ENCODE measurements at places on chromosomes 16 and 17. TPM values are rescaled to one million over a fixed set of nuclear protein-coding genes. Genes with fewer than 3 reads are reported as not detected.

Gene MYH3
- total RNA-seq = 4.9 TPM

DNA sequence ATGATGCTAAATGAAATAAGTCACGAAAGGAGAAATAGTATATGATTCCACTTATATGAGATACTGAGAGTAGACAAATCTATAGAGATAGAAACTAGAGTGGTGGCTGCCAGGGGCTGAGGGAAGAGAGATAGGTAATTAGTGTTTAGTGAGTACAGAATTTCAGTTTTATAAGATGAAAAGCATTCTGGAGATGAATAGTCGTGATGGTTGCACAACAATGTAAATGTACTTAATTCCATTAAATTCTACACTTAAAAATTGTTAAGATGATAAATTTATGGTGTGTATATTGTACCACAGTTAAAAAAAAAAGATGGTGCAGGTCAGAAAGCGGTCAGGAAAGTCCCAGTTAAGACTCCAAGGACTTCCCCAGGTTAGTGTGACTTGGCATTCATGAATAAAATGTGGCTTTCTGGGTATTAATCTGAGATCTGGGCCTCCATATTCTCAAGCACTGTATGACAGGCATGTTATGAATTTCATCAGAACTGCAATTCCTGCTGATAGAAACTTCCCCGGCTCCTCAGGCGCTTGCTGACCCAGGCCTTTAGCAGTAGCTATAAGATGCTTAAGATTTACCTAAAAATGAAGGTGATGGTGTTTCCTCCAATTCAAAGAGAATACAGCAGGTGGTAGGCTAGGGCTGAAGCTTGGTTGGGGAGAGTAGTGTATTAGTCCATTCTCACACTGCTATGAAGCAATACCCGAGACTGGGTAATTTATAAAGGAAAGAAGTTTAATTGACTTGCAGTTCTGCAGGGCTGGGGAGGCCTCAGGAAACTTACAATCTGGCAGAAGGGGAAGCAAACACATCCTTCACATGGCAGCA is 115.3 kb upstream of the SOX9 start:
- H3K4me1 ChIP-seq = no peaks in the 10 kb centered on the region
- no peak overlapping the region for H3K4me3 ChIP-seq
- no peak for DNase-seq
- H3K27me3 ChIP-seq = no peaks in the 10 kb centered on the region
- H3K27ac ChIP-seq = no peak overlapping the region

GRCh38 chr17:49216953-49217650 is 6.6 kb downstream of the ABI3 start:
- no peak overlapping the region for H3K4me3 ChIP-seq
- no peaks in the 10 kb centered on the region for H3K27me3 ChIP-seq

Gene NOD2
- total RNA-seq = 43.5 TPM

Gene GPRC5C
- total RNA-seq = 27.5 TPM

Gene ZFPM1
- 1.7 TPM for total RNA-seq

DNA sequence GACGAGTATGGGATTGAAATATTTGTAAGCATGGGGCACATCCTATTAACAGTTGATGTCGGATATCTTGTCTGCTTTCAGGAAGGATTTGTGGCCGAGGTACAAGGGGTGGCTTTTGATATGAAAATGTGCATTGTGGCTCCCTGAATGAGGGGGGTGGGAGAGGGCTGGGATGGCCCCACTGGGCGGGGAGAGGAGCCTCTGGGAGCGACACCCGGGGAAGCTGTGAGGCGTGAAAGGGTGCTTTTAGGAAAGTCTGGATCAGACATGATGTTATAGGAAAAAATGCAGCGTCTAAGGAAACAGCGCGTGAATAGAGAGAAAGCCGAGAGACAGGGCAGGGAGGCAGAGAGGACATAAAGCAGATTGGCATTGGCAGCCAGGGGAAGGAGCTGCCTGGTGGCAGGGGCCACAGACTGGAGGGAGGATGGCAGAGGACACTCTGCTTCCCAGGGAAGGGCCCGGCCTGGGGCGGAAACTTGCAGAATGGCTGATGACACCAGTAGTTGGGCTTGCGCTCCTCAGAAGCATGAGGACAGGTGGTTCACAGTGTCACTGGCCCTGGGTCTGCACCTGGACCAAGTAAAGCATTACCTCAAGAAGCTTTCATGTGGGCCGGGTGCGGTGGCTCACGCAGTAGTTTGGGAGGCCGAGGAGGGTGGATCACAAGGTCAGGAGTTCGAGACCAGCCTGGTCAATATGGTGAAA is 95.7 kb downstream of the NTN1 start:
- no peak overlapping the region for H3K27ac ChIP-seq
- no peaks in the 10 kb centered on the region for H3K36me3 ChIP-seq
- no peaks in the 10 kb centered on the region for H3K27me3 ChIP-seq
- no peak for DNase-seq
- H3K4me1 ChIP-seq = peaks cover 18% of the 10 kb centered on the region

- no peaks in the 10 kb centered on the region for H3K36me3 ChIP-seq
- H3K27ac ChIP-seq = no peak overlapping the region
- no peaks in the 10 kb centered on the region for H3K27me3 ChIP-seq
- H3K4me1 ChIP-seq = no peaks in the 10 kb centered on the region
- no peak for DNase-seq
These were observed 13.7 kb downstream of the SDK2 start for GRCh38 chr17:73630531-73630930.

Gene RGS9
- total RNA-seq = 8.1 TPM

Gene DPEP2
- total RNA-seq = 2.0 TPM

Gene PVALEF
- total RNA-seq = not detected

- H3K4me3 ChIP-seq = no peak overlapping the region
- peaks cover 10% of the 10 kb centered on the region for H3K4me1 ChIP-seq
- DNase-seq = peak; percentile 70
- H3K27ac ChIP-seq = no peak overlapping the region
- no peaks in the 10 kb centered on the region for H3K27me3 ChIP-seq
These were observed 26.2 kb downstream of the POLR3E start for GRCh38 chr16:22323173-22323958.

DNA sequence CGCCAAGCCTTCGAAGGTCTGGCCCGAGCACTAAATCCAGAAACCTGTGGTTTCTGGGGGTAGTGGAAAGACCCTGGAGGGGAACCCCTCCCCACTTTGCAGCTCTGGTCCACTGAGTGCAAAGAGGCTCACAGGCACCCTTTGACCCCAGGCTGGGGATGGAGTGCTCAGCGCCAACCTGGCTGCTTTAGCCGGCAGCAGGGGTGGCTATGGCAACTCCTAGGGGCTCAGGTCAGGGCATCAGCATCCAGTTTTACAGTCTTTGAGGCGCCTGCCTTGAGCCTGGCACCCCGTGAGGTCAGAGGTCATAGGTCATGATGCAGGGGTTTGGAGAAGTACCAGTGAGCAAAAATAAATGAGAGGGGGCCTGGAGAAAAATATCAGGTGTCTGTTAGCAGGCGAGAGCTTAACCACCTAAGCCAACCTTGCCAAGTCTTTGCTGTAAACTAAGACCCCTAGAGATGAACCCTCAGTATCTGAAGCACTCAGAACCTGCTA is 17.9 kb downstream of the CA7 start:
- no peaks in the 10 kb centered on the region for H3K36me3 ChIP-seq
- no peak overlapping the region for H3K27ac ChIP-seq
- DNase-seq = no peak
- no peak overlapping the region for H3K4me3 ChIP-seq
- H3K4me1 ChIP-seq = no peaks in the 10 kb centered on the region

- no peak for DNase-seq
- peak overlapping the region; percentile 76 for H3K27ac ChIP-seq
- H3K27me3 ChIP-seq = no peaks in the 10 kb centered on the region
- no peaks in the 10 kb centered on the region for H3K36me3 ChIP-seq
These were observed 58.4 kb downstream of the TOM1L2 start for GRCh38 chr17:17913695-17914332.

- DNase-seq = no peak
- H3K4me3 ChIP-seq = no peak overlapping the region
- peaks cover 89% of the 10 kb centered on the region for H3K4me1 ChIP-seq
- H3K36me3 ChIP-seq = no peaks in the 10 kb centered on the region
These were observed 9.3 kb downstream of the CEP295NL start for GRCh38 chr17:78893684-78894083.

Gene CENPT
- 57.7 TPM for total RNA-seq

Gene PDP2
- total RNA-seq = 14.0 TPM

DNA sequence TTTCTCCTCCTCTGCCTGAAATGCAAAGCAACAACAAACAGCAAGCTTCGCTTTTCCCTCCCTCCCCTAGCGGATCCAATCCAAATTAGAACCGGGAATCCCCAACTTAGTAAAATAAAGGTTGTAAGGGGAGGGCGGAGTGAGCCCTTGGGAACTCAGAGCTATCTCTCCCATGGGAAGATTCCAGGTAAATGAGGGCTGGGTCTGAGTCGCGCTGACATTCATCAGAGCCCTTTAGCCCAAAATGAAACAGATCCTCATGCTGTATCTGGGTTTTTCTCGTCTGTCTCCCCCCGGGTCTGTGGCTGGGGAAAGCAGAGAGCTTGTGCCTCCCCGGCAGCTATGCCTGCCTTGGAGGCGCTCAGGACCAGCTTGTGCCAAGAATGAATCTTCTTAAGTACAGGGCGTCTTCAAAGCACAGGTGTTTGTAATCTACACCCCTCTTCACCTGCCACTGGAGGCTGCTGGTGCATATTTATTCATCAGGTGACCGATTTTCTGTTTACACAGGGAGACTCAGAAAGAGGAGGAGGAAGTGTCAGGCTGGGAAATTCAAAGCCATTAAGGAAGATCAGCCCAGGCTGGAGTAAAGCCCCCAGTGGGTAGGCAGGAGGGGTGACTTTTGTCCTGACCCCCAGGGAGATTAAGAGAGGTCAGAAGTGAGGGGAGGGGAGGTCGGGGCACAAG is 55.0 kb upstream of the GSE1 start:
- H3K27ac ChIP-seq = peak overlapping the region; percentile 82
- peak overlapping the region; percentile 74 for H3K4me3 ChIP-seq
- H3K27me3 ChIP-seq = no peaks in the 10 kb centered on the region
- H3K4me1 ChIP-seq = peaks cover 64% of the 10 kb centered on the region
- no peaks in the 10 kb centered on the region for H3K36me3 ChIP-seq
- DNase-seq = no peak

DNA sequence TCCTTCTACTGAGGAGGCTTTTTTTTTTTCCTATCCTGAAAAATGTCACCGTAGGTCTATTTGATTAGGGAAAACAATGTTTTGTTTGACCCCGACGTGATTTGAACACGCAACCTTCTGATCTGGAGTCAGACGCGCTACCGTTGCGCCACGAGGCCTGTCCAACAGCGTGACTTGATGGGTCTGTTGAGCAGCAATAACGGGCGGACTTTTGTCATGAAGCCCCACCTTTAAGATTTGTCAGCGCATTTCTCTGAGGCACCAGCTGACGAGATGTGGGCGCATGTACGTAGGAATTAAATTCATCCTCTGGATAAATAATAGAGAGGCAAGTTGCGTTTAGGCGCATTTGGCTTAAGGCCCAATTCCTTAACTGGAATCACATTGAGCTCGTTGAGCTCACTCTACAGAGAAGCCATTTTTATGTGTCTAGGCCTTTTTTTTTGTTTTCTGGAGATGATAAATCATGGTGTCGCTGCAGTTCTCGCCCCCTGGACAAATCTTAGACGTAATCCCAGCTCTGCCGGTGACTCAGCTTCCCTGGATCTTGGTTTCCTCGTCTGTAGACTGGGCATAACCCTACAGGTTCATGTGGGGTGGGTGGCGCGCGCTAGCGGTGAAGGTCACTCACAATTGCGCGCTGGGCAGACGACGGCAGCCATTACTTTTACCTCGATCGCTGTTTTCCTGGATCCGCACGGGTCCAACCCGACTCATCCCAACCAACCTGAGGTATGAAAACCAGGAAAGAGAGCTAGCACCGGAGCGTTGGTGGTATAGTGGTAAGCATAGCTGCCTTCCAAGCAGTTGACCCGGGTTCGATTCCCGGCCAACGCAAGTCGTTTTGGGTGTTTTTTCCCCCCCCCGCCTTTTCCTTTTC is 10.6 kb upstream of the AURKB start:
- peaks cover 20% of the 10 kb centered on the region for H3K4me1 ChIP-seq
- peak overlapping the region; percentile 96 for H3K27ac ChIP-seq
- H3K27me3 ChIP-seq = no peaks in the 10 kb centered on the region
- no peak for DNase-seq

Gene TBC1D3D
- total RNA-seq = not detected

DNA sequence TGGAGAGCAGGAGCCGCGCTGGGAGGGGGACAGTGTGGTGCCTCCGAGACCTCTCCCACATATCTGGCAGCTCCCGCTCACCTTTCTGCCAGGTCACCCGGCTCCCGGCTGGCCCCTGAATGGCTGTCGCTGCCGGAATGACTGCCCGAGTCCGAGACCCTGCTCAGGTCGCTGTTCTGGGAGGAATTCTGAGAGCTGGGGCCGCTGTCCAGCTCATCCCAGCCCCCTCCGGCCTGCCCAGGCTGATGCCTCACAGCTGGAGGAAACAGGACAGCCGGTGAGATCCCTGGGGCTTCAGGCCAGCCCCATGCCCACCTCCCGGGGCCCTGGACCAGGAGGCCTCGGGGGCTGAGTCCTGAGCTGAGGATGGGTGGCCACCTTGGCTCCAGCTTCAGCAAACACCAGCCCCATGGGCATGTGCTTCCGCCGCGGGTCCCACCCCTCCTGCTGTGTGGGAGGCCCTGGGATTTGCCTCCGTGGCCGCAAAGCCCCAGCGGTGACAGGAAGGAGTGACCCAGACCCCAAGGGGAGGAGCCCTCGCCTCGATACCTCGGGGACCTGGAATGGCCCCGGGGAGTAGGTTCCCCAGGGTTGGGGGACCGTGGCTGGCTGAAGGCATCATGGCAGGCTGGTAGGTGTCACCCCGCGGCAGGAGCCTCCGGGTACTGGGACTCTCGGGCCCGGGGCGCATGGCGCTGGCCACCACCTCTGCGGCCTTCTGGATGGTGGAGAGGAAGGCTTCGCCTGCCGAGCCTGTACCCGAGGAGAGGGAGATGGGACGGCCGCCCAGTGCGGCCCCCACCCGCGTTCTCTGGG is 6.9 kb downstream of the TEPSIN start:
- no peak overlapping the region for H3K27ac ChIP-seq
- no peaks in the 10 kb centered on the region for H3K27me3 ChIP-seq
- peaks cover 11% of the 10 kb centered on the region for H3K4me1 ChIP-seq
- no peak overlapping the region for H3K4me3 ChIP-seq

Gene HERPUD1
- total RNA-seq = 97.7 TPM

Gene SEPTIN12
- total RNA-seq = not detected

Gene KRTAP4-16
- total RNA-seq = not detected

- H3K27ac ChIP-seq = peak overlapping the region; percentile 81
- DNase-seq = no peak
- H3K27me3 ChIP-seq = no peaks in the 10 kb centered on the region
- peaks cover 65% of the 10 kb centered on the region for H3K4me1 ChIP-seq
These were observed 700 bp downstream of the UBN1 start for GRCh38 chr16:4847774-4848587.

- no peaks in the 10 kb centered on the region for H3K36me3 ChIP-seq
- H3K27me3 ChIP-seq = no peaks in the 10 kb centered on the region
- H3K27ac ChIP-seq = no peak overlapping the region
- DNase-seq = no peak
- H3K4me1 ChIP-seq = no peaks in the 10 kb centered on the region
These were observed 91.5 kb downstream of the SNX11 start for GRCh38 chr17:48198950-48199541.

DNA sequence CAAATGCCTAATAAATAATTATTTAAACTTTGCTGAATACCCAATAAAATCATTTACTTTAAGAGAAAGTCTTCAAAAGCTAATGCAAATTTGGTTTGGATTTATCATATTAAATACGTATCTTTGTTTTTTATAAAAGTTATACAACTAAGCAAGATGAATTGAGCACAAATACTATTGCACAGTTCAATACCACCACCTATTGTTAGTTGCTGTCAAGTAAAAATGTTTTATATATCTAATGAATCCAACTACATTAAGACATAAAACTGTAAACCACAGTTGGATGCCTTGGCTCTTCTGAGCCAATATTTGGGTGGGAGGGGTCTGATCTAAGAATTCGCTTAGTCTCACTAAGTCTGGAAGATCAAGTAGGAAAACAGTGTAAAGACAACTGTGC is 7.7 kb downstream of the FBXL20 start:
- no peak for DNase-seq
- H3K4me3 ChIP-seq = no peak overlapping the region
- peaks cover 22% of the 10 kb centered on the region for H3K4me1 ChIP-seq
- no peak overlapping the region for H3K27ac ChIP-seq
- H3K36me3 ChIP-seq = no peaks in the 10 kb centered on the region
- H3K27me3 ChIP-seq = no peaks in the 10 kb centered on the region

Data from vagina (tissue), 2 donors.